ENCODE measurements at places on chromosomes 7 and 10. TPM values are rescaled to one million over a fixed set of nuclear protein-coding genes. Genes with fewer than 3 reads are reported as not detected.

DNA sequence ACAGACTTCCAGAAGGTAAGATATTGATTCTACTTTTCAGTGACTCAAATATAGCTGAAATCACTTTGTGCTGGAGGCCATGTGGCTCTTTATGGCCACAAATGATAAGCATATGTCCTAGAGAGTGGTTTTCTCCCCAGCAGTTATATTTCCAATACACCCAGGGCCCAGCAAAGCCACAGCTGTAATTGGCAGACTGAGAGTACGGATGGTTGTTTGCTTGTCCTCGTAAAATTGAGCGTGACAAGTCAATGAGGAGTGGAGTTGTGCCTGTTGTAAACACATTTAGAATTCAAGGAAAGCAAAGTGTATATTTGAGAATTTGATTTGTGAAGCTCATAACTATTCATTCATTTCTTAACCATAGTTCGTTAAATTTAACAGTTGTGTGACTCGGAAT lies 201.8 kb downstream of the LHFPL3 start:
- DNase-seq: no peak

DNA sequence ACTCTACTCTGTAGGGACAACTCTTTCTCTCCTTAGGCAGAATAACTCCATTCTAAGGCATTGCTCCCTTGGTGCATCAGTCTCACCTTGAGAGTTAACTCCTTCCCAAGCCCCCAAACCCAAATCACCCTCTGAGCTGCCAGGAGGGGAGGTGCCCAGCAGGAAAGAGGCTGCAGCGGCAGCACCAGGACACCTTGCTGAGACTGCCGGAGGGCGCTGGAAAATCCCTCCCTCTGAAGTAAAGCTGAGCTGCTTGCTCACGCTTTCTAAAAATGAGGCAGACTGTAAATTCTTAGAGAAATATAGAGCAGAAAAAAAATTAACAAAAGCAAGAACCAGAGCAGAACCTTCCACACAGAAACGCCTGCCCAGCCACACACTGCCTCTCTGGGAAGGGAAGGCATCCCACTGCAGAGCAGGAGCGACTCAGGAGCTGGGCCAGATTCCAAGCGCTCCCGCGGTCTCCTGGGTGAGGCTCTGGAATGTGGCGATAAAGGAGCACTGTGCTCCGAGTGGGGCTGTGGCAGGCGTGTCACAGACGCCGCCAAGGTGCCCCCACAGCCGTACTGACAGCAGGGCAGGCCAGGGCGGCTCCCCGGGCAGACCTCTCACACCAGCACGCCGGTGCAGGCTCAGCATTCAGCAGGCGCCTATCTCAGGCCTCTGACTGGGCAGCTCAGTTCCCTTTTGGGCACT lies 202.1 kb downstream of the TNS3 start:
- DNase-seq: peak; percentile 20

DNA sequence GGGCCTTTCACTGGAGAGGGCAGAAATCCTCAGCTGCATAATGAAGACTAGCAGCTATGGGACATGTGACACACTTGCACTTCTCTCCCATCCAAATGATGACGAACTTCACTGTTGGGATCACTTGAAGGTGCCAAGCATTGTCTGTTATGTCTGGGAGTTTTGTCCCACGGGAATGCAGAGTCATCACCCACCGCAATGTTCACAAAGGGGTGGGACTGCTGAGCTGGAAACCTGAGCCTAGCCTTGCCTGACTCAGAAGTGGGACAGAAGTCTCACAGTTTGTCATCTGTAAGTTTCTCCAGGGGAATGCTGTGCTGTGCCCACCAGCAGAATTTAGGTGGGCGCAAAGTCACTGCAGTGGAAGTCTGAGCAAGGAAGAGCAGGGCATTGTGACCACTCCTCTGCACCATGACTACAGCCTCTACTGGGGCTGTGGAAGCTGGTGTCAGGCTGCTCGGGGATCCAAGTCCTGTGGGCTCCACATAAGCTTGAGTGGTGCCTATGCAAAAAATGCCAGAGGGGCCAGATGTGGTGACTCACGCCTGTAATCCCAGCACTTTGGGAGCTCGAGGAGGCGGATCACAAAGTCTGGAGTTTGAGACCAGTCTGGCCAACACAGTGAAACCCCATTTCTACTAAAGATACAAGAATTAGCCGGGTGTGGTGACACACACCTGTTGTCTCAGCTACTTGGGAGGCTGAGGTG lies 472.0 kb upstream of the CNTNAP2 start:
- no peak for DNase-seq

DNA sequence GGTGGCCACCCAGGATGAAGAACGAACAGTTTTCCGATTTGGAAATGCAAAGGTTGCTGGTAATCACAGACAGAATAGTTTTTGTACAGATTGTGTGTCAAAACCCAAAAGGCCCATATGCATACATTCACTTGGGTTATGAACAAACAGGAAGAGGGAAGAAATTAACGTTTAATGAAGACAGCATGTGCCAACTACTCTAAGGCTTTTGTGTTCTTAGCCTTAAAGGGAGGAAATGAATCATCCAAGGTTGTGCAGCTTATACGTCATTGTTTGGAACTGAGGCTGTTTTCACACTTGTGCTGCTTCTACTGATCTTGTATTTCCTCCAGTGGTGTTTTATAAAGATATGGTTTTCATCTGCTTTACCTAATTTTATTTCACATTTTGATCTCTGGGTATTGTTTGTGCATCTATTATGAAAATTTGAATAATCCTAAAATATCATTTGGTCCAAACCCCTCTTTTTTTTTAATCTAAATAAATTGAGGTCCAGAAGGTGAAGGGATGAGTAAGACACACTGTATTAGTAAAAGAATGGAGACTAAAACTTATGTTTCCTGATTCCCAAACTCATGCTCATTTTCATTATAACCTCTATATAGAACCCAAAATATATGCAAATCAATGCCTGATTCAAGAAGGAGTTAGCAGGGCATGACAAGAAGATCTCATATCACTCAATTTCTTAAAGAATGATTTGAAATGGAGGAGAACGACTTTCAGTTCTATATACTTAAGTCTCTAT lies 373.1 kb downstream of the THSD7A start:
- no peak for DNase-seq

GRCh38 chr10:130958003-130958402 lies 353.5 kb downstream of the TCERG1L start:
- no peak for DNase-seq

- DNase-seq: no peak
Measured at GRCh38 chr10:14396411-14397048, 65.8 kb upstream of the FRMD4A start.

Gene PSTK
- total RNA-seq: 5.0 TPM

Gene MUC12
- total RNA-seq: 1.1 TPM

Gene FOXP2
- 85.2 TPM for total RNA-seq
